ENCODE measurements at places on chromosomes 12 and 14.

DNA sequence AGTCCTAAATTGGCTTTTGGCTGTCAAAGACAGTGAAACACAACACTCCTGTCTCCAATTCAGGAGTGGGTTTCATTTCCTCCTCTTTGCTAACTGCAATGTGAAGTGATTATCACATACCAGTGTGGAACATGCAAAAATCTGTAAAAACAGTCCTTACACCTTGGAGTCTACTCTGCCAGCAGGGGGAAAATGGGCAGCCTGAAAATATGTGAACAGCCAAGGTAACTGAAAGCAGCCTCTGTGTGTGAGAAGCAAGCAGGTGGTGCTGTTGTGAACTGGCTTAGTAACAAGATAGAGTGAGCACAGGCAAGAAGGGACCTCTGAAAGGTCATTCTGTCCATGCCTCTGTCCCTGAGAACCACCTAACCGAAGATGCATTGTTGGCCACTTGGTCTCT lies 6.0 kb downstream of the PRMT8 start:
- DNase-seq: no peak

DNA sequence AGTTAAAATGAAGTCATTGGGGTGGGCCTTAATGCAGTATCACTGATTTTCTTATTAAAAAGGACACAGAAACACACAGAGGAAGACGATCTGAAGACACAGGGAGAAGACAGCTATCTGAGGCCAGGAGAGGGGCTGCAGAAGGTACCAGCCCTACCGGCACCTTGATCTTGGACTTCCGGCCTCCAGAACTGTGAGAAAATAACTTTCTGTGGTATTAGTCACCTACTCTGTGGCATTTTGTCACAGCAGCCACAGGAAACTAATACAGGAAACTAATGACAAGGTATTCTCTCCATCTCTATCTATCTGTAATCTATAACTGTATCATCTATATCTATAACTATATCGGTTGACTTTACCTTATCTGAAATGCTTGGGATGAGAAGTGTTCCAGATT lies 1149.5 kb downstream of the BCL11B start:
- no peak for DNase-seq

GRCh38 chr12:4603421-4603820 lies 41.4 kb downstream of the DYRK4 start:
- DNase-seq: no peak

- DNase-seq: no peak
Observed at GRCh38 chr14:71694591-71695530, 237.4 kb upstream of the RGS6 start.

DNA sequence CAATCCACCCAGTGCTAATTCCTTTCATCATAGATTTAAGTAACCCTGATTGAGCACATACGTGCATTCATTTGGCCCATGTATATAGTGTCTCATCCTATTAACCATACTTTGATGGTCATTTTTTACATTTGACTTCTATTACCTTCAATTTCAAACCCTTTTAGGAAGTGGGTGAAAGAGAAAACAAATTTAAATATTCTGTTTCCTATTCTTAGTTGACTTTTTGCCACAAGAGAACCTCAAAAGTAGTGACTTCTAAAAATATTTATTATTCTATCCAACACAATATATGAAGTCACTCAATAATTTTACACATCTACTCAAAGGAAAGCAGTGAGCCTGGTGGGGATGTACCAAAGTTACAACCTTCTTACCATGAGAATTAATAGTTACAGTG lies 164.9 kb downstream of the CEP128 start:
- no peak for DNase-seq

DNA sequence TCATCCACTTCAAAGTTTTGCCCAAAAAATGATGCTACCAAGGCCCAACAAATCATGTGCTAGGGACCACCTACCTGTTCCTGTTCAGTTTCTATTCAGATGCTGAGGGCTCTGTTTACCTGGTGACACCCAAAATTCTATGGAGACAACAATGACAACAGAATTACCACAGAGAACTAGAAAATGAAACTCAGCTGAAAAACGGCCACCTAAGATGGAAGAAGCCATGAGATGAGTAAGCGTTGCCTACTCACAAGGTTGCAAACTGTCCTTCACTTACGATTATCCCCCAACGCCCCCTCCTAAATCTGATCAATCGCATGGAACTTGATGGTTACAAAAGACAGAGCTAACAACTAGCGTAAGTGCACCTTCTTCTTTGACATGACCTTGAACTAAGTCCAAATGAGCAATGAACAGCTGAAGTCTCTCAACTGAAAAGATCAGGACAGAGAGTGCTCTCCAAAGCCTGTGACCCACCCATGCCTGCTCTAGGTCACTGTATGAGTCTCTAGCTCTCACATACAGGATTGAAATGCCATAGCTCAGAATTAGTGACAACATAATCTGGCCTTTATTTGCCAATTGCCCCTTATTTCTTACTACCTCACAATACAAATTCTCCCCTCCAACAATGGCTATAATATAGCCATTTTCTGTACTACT lies at the start of gene RNASE11:
Gene RNASE11 (minus strand): TSS at position 513 of the 666 bp plus-strand sequence.
- DNase-seq: no peak

Data from hypothalamus (tissue), 51 donors.